ENCODE measurements at places on chromosomes 5 and 9.

DNA sequence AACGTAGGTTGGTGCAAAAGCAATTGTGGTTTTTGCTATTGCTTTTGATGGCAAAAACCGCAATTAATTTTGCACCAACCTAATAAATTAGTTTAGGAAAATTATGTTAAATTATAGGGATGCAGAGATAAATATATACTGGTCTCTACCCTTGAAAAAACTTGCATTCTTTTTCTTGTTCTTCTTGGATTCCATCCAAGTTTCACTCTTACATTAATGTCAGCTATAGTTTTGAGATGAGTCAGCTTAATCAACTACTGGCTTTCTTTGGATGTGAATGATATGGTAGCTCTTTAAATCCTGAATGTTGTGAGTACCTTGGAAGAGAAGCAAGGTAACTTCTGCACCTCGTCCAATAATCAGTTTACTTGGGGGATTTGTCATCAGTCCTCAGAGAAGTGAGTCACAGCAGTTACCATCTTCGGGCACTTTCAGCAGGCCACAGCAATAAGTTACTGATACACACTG lies 549.0 kb upstream of the ZNF608 start:
- peak; percentile 58 for DNase-seq

DNA sequence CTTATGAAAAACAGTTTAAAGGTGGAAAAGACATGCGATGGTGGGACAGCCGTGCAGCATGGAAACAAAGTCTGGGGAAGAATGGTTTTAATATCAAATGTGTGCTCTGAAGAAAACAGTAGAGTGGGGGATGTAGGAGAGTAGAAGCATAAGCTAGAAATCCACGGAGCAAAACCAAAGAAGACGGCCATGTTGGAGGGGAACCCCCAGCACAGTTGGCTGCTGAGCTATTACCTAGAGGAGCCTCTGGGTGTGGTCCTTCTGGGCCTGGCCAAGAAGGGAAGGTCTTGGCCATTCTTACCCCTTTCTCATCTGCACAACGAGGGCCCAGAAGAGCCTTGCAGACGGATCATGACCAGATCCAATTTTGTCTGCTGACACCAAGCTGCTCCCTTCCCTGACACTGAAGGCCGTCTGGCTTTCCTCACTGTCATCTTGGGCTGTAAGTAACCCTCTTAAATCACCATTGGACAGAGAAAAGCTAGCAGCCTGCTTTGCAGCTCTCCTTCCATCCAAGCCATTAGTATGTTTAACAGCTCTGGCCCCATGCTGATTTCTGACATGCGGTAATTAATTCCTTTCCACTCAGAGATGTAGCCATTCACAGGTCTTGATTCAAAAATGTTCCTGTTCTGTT lies 189.5 kb downstream of the SEC61B start:
- no peak for DNase-seq

DNA sequence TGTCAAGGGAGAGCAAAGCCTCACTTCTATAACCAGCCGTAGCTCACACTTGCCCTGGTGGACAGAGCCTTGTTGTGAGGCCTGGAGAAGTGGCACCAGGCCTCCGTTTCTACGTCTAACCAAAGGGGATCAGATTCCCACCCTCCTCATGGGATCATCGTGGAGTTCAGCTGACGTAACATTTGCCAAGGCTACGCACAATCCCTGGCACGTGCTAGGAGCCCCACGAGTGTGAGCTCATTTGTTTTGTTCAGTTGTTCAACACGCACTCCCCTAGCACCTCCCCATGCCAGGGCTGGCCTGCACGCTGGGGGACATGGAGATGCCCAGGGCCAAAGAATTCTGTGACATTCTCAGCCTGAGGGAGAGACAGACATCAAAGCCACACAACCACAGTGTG lies 23.1 kb downstream of the ADGRD2 start:
- DNase-seq: no peak

GRCh38 chr5:180491496-180491895 lies 2.7 kb upstream of the CNOT6 start:
- no peak for DNase-seq

GRCh38 chr9:101791533-101791932 lies 53.1 kb upstream of the GRIN3A start:
- no peak for DNase-seq

- no peak for DNase-seq
Observed at GRCh38 chr5:115806986-115807653, 9.3 kb downstream of the CDO1 start.

DNA sequence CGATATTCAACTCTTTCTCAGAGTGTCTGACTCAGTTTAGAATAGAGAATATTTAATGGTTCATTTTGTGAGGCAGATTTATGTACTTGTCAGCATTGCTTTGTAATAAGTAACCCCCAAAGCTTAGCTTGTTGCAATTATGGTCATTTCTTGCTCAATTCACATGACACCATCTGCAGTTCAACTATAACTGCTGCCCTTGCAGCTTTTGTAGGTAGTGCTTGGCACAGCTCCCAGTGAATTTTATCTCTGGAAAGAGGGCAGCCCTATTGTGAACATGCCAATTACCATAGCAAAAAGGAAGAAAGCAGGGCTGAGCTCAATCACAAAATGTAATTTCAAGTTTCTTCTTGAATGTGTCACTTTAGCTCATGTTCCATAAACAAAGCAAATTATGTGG lies 1587.7 kb upstream of the ACO1 start:
- DNase-seq: peak; percentile 6

DNA sequence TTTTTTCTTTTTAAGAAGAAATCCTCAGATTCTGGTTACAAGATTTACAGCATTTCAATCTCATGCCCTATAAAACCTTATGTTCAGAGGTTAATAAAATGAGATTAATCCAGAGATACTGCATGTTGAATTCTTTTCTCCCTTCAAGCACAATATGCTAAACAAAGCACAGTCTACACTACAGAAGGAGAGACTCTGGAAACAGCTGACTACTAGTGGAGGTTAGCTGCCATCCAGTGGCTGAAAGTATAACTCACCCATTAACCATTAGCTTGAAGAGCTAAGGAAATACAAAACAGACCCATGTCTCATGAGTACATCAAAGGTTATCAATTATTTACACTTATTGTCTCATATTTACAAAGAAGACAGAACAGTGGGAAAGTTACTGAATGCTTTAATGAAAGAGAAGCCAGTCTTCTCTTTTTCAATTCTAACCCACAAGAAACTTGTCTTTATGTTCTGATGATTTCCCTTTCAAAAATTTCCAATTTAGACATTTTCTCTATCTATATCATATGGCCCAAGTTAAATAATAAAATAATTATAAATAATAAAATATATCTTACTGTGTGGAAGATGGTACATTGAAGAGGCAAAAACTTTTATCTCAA lies 12.7 kb upstream of the DNAH5 start:
- peak; percentile 67 for DNase-seq

- peak; percentile 53 for DNase-seq
Observed at GRCh38 chr5:139747583-139748504, 47.8 kb upstream of the PSD2 start.

- no peak for DNase-seq
Observed at GRCh38 chr9:95494022-95494415, 22.8 kb downstream of the PTCH1 start.

DNA sequence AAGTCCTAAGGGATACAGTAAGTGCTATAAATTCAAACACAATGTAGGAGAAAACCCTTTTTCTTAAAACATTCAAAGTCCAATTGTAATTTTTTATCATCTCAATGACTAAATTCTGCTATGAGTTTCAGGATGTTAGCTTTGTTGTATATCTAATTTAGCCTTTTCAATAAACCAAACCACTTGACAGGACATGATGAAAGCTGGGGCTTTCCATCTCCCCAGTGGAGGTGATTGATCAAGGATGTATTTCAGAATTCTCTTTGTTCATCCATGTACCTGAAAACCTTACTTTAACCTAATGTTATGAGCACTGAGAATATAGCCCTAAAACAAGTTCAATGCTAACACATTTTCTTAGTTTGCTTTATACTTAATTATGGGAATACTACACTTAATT lies 639.0 kb upstream of the ITGA1 start:
- DNase-seq: no peak

DNA sequence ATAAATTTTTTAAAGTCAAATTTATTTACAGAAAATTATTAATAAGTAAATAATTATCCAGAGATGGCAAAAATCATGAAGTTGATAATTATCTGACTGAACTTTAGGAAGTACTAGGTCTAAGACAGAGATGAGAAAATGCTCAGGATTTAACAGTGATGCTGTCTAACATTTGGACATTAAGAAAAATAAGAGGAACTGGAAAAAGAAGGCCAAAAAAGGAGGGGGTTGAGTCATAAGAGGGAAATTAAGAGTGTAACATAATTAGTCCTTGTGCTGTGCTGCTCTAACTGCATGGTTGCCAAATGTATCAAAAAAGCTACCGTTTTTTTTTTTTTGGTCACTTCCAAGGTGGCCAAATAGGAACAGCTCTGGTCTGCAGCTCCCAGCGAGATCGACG lies 35.4 kb upstream of the TUT7 start:
- no peak for DNase-seq

DNA sequence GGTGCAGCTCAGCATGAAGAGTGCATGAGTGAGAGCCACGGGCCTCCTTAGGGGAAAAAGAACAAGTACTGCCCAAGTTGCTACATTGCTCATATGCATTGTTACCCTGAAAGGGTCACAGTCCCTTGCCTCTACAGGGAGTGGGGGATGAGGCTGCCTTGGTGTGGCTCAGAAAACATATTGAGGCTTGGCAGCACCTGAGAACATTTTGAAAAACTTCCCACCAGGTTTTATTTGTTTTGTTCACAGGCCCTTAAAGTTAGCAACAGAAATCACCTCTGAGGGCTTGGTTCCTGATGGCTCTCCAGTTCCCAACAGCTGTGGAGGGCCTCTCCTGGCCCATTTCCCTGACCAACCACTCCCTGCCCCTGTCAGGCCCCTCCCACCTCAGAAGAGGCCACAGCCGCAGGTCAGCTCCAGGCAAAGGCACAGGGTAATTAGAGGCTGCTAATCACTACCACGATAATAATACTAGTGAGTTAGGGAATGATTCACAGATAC lies 90.7 kb upstream of the ADRA1B start:
- DNase-seq: no peak

DNA sequence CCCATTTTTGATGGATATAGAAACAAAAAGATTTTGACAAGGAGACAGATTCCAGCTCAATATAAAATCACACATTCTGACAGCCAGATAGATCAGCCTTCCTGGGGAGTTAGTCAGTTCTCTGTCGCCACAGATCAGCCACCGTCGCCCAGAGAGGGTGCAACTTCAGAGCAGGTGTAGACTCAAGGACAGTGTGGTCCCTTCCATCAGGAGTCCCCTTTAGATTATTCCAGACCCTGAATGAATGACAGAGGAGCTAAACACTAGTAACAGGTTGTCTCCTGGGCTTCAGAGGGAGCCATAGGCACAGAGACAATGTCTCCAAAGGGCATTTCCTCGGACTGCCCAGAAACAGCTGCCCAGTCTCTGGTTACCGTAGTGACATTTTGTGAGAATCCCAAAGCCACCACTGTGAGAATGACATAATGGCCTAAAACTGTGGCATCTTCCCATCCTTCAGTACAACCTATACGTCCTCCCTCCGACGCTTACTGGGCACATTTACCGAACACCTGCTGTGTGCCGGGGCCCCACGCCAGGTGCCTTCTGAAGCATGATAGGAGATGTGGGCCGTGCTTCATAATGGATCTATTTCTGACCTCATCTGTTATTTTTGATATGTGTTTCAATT lies 47.4 kb upstream of the SLC2A8 start:
- DNase-seq: no peak

- no peak for DNase-seq
Observed at GRCh38 chr5:143573568-143574170, 170.2 kb upstream of the NR3C1 start.

DNA sequence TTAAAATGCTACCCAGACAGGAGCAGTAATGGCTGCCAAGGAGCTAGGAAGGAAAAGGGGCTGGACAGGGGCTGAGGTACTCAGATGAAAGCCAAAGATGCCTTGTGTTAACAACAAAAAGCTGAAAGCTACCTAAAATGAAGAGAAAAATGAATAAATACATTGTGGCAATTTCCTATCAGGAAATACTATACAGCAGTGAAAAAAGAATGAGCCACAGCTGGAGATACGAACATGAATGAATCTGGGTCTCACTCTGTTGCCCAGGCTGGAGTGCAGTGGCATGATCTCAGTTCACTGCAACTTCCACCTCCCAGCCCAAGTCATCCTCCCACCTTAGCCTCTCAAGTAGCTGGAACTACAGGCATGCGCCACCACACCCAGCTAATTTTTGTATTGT lies 6.3 kb downstream of the TNIP1 start:
- no peak for DNase-seq

DNA sequence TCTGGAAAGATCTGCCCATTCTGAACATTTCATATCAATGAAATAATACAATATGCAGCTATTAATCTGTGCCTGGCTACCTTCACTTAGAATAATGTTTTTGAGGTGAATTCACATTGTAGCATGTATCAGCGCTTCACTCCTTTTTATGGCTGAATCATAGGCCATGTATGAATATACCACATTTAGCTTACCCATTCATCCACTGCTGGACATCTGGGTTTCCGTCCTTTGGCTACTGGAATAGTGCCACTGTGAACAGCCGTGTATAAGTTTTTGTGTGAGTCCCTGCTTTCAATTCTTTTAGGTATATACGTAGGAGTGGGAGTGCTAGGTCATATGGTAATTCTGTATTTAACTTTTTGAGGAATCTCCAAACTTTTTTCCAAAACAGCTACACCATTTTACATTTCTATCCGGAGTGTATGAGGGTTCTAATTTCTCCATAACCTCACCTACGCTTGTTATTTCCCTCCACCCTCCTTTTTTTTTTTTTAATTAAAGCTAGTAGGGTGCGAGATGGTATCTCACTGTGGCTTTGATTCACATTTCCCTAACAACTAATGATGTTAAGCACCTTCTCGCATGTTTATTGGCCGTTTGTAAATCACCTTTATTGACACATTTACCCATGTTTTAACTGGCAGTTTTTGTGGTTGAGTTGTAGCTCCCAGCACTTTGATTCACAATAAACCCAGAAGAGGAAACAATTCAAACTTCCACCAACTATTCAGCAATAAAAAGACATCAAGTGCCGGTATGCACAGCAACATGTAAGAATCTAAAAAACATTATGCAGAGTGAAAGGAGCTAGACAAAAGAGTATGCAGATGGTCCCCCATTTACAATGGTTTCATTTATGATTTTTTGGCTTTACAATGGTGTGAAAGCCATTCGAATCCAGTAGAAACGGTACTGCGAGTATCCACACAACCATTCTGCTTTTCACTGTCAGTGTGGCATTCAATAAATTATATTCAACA lies 8.1 kb downstream of the SEMA4D start:
- DNase-seq: peak; percentile 12

DNA sequence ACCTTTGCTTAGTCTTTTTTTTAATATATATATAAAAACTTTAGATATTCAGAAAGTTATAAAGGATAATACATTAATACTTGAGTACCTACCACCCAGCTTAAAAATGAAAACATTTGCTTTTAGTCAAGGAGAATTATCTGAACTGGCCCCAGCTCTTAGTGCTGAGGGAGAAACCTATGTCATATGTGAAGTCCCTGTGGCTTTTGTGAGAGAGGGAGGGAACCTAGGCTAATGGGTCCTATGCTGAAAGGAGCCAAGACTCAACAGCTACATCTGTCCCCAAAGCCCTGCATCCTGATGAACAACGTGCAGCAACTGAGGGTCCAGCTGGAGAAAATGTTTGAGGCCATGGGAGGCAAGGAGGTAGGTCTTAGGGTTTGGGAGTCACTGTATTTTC lies 92.0 kb upstream of the RUSC2 start:
- DNase-seq: no peak
